ENCODE measurements at places on chromosomes 5 and 9.
A peak's percentile ranks its signal among the peaks of the same experiment; 100 is the strongest.

GRCh38 chr5:61004448-61004847, 59.4 kb downstream of the NDUFAF2 start:
- no peak for DNase-seq

- no peak for DNase-seq
Measured at GRCh38 chr9:37801287-37801850, 772 bp downstream of the DCAF10 start.

- DNase-seq: peak; percentile 27
Measured at GRCh38 chr5:66840511-66841013, 244.4 kb downstream of the MAST4 start.

DNA sequence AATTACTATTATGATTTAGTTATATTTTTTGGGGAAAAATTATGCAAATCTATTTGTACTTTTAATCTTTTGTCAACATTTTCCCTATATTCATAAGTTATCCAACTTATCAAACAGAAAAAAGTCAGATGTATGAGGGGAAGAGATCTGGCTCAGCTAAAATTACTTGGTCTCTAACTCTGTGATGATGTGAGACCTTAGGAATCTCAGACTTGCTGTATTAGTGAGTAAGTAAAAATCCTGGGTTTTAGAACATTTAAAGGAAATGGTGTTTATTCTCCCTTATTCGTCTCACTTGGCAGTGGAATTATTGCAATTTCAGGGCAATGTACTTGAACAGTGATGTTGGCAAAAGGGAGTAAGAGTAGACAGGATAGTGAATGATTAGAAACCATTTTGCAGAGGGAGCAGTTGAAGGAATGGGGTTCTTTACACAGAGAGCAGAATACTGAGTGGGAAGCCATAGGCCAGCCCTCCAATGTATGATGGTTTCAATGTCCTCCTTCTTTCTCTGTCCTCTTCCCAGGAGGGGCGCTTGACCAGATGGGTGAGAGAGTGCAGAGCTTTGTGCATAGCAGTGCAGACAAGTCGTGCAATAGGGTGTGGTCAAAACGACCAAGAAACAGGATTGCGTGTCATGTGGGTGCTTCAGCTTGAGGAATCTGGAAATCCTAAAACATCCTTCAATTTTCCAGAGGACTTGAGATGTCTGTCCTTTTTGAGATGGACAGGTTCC, 91.7 kb downstream of the TENT4A start:
- no peak for DNase-seq

GRCh38 chr9:86809151-86809550, 138.2 kb downstream of the GAS1 start:
- DNase-seq: no peak

DNA sequence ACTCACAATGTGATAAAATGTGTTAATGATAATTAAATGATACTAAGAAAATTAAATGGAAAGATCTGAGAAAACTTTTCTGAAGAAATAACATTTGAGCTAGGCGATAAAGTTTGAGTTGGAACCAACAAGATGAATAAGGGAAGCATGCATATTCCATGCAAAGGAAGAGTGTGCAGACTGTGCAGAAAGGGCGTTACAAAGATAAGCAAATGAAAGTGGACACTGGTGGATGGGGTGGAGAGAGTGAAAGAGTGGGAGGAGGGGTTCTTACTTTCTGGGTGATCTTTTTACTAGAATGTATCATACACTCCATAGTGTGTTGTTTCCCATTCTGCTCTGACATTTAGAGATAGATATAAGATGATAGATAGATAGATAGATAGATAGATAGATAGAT, 138.7 kb downstream of the HTR1A start:
- DNase-seq: no peak

- no peak for DNase-seq
Measured at GRCh38 chr9:89821081-89821480, 216.3 kb downstream of the GADD45G start.

DNA sequence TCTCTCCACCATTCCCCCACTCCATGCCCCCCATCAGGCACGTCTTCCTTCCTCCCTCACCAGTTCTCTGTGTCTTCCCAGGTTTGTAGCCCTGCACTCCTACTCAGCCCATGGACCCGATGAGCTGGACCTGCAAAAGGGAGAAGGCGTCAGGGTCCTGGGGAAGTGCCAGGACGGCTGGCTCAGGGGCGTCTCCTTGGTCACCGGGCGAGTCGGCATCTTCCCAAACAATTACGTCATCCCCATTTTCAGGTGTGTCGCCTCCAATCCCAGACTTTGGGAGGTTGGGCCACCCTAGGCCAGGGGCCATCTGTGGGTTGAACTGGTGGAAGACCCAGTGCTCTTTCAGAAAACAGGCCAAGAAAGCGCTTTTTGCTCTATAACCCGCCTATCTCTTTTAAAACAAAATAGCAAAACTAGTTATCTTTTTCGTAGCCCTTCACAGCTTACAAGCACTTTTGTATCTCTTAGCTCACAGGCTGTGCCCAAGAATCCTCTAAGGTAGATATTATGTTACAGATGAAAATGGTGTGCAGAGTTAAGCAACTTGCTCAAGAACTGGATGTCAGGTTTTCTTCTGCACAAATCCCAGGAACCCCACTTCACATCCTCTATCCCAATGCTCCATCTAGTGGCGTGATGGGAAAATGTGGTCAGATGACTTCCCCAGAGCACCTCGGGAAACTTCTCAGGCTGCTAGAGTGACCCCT, 56.2 kb downstream of the PLAC8L1 start:
- no peak for DNase-seq
